ENCODE measurements at places on chromosomes 1 and 21.

DNA sequence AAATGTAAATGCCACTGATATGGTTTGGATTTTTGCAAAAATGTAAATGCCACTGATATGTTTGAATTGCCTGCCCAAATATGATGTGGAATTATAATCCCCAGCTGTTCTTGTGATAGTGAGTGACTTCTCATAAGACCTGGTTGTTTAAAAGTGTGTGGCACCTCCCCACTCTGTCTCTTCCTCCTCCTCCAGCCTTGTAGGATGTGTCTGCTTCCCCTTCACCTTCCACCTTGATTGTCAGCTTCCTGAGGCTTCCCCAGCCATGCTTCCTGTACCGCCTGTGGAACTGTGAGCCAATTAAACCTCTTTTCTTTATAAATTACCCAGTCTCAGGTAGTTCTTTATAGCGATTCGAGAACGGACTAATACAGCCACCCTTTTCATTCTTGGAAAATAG, 1.3 kb upstream of the CCT8 start:
- DNase-seq, result no peak

DNA sequence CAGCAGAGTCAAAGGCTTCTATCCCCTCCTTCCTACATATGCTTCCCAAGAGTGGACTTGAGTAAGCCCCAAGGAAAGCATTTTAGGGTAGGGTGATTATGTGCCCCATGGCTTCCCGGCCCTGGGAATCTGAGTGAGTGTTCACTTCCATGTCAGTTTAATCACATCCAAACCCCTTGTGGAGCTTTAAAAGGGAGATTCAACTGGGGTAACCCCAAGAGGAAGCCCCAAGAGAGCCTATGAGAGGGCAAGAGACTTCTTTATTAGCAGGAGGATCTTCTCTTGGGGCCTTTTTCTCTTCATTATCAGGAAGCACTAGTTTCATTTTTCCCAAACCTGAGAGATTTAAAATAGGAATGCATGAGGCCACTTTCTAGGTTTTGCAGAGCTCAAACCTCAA, 97.0 kb upstream of the IRF2BP2 start:
- DNase-seq, result no peak

GRCh38 chr1:209513226-209513625, 70.3 kb upstream of the CAMK1G start:
- no peak for DNase-seq

- no peak for DNase-seq
Measured at GRCh38 chr21:45630066-45630694, 13.3 kb upstream of the PCBP3 start.

DNA sequence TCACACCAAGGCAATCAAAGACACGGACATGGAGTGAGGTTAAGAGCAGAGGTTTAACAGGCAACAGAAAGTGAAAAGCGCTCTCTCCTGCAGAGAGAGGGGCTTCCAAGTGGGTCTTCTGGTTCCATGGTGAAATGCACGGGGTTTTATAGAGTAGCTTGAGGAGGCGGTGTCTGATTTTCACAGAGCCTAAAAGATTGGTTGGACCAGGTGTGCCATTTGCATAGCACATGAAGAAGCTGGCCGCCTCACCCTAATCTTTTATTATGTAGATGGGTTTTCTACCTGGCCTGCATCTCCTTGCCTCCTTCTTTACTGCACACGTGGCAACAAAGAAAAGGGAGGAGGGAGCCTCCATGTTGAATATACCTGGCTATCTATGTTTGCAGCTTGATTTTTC, 197.3 kb downstream of the RYR2 start:
- DNase-seq, result no peak

- DNase-seq, result no peak
Measured at GRCh38 chr1:161008869-161009510, 12.0 kb downstream of the F11R start.

DNA sequence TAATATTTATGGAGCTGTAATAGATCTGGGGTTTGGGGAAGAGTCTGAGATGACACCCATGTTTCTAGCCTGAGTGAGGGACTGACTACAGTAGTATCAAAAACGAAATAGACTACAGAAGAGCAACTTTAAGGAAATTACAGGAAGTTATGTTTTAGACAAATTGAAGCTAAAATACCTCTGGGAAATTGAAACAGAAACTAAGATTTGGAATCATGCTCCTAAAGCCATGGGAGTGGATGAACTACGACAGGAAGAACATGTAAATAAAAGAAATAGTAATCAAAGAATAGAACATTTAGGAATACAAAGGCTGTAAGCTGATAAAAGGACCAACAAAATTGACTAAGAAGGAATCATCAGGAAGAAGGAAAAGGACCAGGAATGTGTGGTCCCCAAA, 68.9 kb downstream of the KIAA0319L start:
- DNase-seq, result no peak

- DNase-seq, result no peak
Measured at GRCh38 chr1:95169548-95169947, 52.4 kb downstream of the TLCD4 start.

DNA sequence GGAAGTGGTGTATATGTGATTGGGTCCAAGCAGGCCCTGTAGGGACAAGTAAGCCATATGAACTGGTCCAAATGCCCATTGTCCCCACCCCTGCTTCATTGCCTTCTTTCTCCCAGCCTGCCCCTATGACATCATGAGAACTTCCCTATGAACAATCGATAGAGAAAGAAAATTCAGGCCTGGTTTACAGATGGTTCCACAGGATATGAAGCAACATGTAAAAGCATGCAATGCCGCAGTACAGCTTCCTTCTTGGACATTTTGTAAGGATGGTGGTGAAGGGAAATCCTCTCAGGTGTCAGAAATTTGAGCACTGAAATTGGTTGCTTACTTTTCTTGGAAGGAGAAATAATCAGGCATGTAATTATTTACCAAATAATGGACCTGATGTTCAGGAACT, 581.7 kb downstream of the MRPL39 start:
- DNase-seq, result no peak

GRCh38 chr1:243335292-243335691, 79.5 kb downstream of the SDCCAG8 start:
- DNase-seq, result no peak

- DNase-seq, result no peak
Measured at GRCh38 chr1:204283711-204284651, 70.2 kb upstream of the GOLT1A start.

DNA sequence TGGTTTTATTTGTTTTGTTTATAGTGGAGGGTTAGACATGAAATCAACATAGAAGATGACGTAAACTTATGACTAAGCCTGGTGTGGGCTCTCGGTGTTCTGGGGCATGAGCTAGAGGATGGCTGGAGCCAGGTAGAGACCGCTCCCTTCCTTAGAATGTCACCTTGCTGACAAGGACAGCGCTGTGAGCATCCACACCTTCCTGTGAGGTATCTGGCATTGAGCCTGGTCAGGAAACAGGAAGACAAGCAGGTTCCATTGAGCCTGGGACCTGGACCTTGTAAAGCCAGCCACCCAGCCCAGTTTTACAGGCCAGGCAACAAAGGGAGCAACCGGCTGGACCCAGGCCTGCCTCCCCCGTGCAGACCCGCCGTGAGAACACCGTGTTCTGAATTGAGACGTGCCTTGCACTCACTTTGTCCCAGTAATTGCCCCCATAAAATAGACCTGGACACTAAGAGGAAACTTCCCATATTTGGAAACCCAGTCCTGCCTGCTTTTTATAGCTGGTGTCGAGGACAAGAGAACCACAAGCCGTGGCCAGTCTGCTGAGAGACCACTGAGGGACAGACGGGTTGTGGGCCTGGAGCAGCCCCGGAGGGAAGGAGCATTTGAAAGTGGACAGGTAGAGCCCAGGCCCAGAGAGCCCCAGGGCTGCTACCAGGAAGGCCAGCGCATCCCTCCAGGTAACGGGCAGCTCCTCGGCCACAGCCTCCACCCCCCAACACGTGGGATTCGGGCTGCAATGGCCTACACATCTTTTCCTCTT, 78.0 kb downstream of the PDE9A start:
- DNase-seq, result no peak

- no peak for DNase-seq
Measured at GRCh38 chr21:30251781-30252180, 31.0 kb downstream of the KRTAP24-1 start.

DNA sequence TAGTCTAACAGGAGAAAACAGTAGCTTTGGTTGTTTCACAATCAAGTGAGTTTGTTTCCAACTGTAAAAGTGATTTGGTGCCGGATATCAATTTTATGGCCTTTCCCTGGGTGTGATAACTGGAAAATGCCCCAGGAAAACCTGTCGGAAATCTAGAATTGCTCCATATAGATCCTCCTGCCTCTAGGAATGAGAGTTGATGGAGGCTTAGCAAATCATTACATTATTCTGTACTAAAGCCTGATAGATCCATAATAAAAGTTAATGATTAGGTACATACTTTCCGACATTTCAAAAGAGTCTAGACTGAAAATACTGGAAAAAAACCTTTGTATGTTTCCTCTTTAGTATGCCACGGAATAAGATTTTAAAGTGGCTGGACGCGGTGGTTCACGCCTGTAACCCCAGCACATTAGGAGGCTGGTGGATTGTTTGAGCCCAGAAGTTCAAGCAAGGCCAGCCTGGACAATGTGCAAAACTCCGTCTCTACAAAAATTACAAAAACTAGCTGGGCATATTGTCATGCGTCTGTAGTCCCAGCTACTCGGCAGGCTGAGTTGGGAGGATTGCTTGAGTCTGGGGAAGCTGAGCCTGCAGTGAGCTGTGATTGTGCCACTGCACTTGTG, 70.0 kb upstream of the SLC45A1 start:
- no peak for DNase-seq

- DNase-seq, result no peak
Measured at GRCh38 chr1:63368131-63368530, 704 bp downstream of the ALG6 start.

DNA sequence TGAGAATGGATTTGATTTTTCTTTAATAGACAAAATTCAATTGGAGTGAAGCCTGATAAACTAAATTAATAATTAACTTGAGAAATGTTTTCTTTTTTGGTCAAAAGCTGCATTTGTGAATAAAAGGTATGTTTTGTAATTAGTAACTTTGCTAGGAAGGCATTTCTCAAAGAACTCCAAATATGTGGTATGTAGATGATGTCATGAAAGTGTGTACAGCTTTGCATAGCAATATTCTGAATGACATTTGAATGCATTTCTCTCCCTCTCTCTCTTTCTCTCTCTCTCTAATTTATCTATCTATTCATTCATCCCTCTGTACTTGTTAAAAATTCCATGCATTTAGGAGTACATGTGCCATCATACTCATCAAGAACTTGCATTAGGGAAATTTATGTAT, 109.1 kb upstream of the ADAMTS5 start:
- no peak for DNase-seq

DNA sequence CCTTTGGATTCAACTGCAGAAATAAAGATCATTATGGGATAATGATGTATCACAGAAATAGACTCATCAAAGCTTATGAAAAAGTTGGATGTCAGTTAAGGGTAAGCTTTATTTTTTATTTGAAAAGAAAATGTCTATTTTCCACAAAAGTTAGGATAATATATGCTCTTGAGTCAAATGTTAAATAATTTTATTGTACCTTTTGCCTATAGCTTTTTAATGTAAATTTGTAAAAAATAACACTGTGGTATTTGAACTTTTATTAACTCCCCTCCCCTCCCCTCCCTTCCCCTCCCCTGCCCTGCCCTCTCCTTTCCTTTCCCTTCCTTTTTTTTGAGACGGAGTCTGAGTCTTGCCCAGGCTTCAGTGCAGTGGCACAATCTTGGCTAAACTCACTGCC, 24.9 kb downstream of the MORC3 start:
- no peak for DNase-seq

DNA sequence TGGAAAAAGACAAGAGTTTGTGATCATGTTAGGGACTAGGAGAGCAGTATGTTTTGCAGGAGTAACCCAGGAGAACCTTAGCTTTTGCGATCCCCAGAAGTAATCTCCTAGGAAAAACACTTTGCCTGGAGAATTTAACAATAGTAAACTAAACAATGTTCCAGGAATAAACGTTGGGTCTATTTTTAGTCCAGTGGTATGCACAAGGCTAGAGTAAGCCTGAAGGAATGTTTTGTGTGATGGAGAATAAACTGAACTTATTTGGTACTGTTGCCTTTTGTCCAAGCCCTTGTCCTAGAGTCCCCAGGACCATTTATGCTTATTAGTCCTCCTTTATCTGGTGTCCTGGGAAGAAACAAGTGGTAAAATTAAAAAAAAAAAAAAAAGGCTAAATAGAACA, 28.7 kb upstream of the RGS5 start:
- DNase-seq, result no peak

GRCh38 chr1:27615346-27616192, 11.6 kb upstream of the AHDC1 start:
- no peak for DNase-seq

GRCh38 chr1:233865902-233866301, 38.6 kb upstream of the SLC35F3 start:
- no peak for DNase-seq

DNA sequence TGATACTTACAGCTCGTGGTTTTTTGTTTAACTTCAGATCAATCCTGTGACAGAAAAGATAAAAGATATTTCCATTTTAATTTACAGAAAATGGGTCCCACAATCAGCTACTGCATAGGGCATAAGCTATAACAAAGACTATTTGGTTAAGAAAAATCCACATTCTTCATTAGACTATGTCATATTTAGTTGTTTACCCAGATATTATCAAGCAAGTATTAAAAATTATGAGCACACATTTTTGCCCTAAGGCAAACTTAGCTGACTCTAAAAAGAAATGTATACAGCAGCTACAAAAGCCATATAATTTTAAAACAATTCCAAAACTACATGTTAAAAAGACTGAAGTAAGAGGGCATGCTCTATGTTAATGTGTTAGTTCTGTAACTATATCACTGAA, 18.7 kb downstream of the MEAF6 start:
- no peak for DNase-seq

Data from CD8-positive, alpha-beta T cell (primary cell).